ENCODE measurements at places on chromosomes 5 and 9.
A peak's percentile ranks its signal among the peaks of the same experiment; 100 is the strongest.

DNA sequence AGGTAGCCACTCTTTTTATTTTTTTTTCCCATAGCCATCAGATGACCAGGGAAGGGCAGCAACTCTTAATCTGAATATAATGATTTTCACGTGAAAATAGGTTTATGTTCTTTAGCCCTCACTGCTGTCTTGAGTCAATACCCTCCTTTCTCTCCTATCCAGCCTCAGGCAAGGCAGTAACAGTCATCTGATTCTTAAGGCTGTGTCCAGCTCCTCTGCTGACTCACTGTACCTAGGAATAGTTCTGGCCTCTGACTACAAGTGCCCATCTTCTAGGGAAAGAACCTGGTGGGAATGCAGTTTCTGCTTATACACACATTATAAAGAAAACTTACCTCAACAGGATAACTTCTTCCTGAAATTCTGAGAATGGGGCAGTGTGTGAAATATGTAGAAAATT is 30.7 kb downstream of the DHX29 start:
- no peak for DNase-seq

DNA sequence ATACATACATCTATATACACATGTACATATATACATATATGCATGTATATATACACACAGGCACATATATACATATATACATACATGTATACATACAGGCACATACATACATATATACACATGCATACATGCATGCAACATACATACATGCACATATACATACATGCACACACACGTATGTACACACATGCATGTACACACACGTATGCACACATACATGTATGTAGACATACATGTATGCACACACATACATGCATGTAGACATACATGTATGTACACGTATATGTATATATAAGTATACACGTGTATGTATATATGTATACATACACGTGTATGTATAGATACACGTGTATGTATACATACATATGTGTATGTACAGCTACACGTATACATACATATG is 617.0 kb downstream of the RAB3C start:
- no peak for DNase-seq

DNA sequence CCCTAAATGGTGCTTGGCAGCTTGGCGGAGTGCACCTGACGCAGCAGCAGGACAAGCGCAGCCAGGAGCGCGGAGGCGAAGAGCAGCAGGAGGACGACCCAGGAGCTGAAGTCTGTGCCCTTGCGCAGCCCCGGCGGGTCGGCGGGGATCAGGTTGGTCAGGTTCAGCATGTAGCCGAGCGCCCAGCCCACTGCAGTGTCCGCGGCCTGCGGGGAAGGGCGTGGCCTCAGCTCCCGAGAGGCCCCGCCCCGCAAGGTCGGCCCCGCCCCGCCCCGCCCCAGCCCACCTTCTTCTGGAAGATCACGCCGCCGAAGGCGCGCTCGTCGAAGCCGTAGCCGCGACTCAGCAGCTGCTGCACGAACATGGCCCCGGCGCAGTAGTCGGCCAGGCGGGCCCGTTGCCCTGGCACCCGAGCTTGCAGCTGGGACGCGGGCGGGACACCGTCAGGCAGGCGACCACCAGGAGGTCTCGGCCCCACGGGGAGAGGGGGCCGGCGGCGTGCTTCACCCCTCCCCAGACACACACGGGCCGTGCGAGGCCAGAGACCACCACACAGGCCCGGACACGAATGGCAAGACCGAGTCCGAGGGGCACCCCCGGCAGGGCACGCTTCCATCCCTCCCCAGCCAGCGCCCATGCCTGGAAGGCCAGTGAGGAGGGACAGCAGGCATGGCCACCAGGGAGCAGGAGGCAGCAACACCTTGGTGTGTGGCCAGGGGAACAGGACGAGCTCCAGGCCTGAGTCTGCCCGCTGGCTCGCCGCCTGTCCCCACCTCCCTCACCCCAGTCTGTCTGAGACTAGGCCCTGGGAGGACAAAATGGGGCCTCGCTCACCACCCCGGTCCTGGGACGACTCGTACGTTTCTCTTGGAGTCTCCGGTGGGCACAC is 2.9 kb upstream of the NPDC1 start:
- DNase-seq = no peak

- no peak for DNase-seq
Observed at GRCh38 chr9:120473608-120474007, 106.4 kb downstream of the CDK5RAP2 start.

- DNase-seq = peak; percentile 86
Observed at GRCh38 chr9:72041775-72042194, 18.6 kb downstream of the C9orf57 start.

Data from fibroblast of skin of left biceps (primary cell).